IgD-negative memory B cell (primary cell): ENCODE measurements at places on chromosomes 6 and 20. TPM values are rescaled to one million over a fixed set of nuclear protein-coding genes. Genes with fewer than 3 reads are reported as not detected.

The PRDM1 gene
- 11.0 TPM for polyA plus RNA-seq

The BRPF3 gene
- 8.9 TPM for polyA plus RNA-seq

The PTCRA gene
- polyA plus RNA-seq = 1.0 TPM

The MGME1 gene
- 29.2 TPM for polyA plus RNA-seq

The SAMD3 gene
- polyA plus RNA-seq = 7.1 TPM

The COX4I2 gene
- 0.38 TPM for polyA plus RNA-seq

The PTPRK gene
- 10.2 TPM for polyA plus RNA-seq

The SLC35D3 gene
- polyA plus RNA-seq = not detected

The COL19A1 gene
- 5.3 TPM for polyA plus RNA-seq

The DEFB124 gene
- polyA plus RNA-seq = not detected

The PRPF6 gene
- 106 TPM for polyA plus RNA-seq

The IPCEF1 gene
- 2.1 TPM for polyA plus RNA-seq

The SRMS gene
- 0.43 TPM for polyA plus RNA-seq

The C20orf144 gene
- polyA plus RNA-seq = not detected

The CLVS2 gene
- polyA plus RNA-seq = not detected

The CALHM6 gene
- 307 TPM for polyA plus RNA-seq

The FLRT3 gene
- polyA plus RNA-seq = not detected

The BPI gene
- polyA plus RNA-seq = not detected

The POM121L2 gene
- polyA plus RNA-seq = not detected

The PLCB4 gene
- polyA plus RNA-seq = not detected

The C20orf96 gene
- 1.1 TPM for polyA plus RNA-seq

The IMPG1 gene
- polyA plus RNA-seq = not detected

The PKIB gene
- not detected for polyA plus RNA-seq

The SRSF12 gene
- 0.41 TPM for polyA plus RNA-seq

The CLPSL2 gene
- not detected for polyA plus RNA-seq

The RBPJL gene
- not detected for polyA plus RNA-seq

The ZSCAN16 gene
- 14.3 TPM for polyA plus RNA-seq

The PRSS16 gene
- polyA plus RNA-seq = 3.2 TPM

The NTSR1 gene
- polyA plus RNA-seq = not detected

The TPX2 gene
- polyA plus RNA-seq = 0.49 TPM

The EPPIN gene
- polyA plus RNA-seq = not detected

The SCUBE3 gene
- polyA plus RNA-seq = 0.09 TPM

The LY6G6F gene
- polyA plus RNA-seq = 0.95 TPM

The GPX5 gene
- not detected for polyA plus RNA-seq

The RAB22A gene
- 11.2 TPM for polyA plus RNA-seq

The CARMIL1 gene
- 1.1 TPM for polyA plus RNA-seq

The TRIM15 gene
- not detected for polyA plus RNA-seq

The ATP9A gene
- polyA plus RNA-seq = 0.20 TPM

The TIAM2 gene
- 5.8 TPM for polyA plus RNA-seq

The CLDN20 gene
- polyA plus RNA-seq = not detected

The HNF4A gene
- polyA plus RNA-seq = not detected

The FAM83C gene
- polyA plus RNA-seq = not detected

The EMILIN3 gene
- polyA plus RNA-seq = not detected

The TRDN gene
- polyA plus RNA-seq = not detected

The LAMA5 gene
- polyA plus RNA-seq = 10.1 TPM

The NMBR gene
- polyA plus RNA-seq = not detected

The EPHA7 gene
- not detected for polyA plus RNA-seq

The PACSIN1 gene
- polyA plus RNA-seq = not detected

The CST4 gene
- not detected for polyA plus RNA-seq

The RIPPLY2 gene
- polyA plus RNA-seq = not detected
